Esophagus muscularis mucosa (tissue), 4 donors: ENCODE measurements at places on chromosomes 13 and 19. TPM values are rescaled to one million over a fixed set of nuclear protein-coding genes. Genes with fewer than 3 reads are reported as not detected.

GRCh38 chr13:109649713-109650112, 136.7 kb downstream of the IRS2 start:
- no peak for DNase-seq

DNA sequence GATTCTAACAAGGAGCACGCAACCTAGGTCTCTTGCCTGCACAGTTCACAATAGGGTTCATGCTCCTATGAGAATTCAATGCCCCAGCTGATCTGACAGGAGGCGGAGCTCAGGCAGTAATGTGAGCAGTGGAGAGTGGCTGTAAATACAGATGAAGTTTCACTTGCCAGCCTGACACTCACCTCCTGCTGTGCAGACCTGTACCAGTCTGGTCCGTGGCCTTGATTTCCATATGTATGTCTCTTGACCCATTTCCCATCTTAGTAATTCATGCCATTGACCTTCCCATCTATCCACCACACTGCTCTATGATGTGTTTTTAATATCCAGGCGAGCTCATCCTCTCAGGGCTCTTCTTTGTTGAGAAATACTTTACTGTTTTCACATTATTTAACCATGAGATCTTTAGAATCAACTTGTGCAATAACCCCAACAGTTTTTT, 95.2 kb downstream of the LRCH1 start:
- no peak for DNase-seq

ADAT3 gene
- total RNA-seq = 3.8 TPM

GRCh38 chr19:45934551-45935230, 20.1 kb upstream of the NANOS2 start:
- DNase-seq = no peak

LRCH1 gene
- 50.7 TPM for total RNA-seq
